Activated CD4-positive, alpha-beta T cell treated with anti-CD3 and anti-CD28 coated beads for 4 hours (primary cell): ENCODE measurements at places on chromosomes 16 and 17.

DNA sequence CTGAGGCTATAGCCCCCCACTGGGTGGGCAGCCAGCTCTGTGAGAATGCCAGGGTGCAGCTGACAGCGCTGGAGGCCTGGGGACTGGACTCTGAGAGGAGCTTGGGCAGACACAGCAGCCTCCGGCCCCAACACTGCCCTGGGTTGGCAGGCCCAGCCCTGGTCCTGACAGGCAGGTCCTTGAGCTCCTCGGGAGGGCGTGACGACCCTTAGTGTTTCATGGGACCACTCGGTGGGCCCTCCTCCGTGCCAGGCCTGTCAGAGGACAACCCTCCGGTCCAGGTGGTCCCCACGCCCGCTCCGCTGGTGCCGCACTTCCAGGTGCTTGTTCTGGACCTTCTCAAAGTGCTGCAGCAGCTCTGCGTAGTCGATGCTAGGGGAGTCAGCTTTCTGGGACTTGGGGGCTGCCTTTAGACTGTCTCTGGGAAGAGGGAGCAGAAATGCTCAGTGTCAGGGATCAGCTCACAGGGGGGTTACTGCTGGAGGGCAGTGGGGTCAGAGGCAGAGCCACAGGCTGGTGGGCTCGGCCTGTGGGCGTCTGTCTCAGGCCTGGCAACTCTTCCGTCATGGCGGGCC is 1.9 kb upstream of the MTSS2 start:
- DNase-seq = no peak

DNA sequence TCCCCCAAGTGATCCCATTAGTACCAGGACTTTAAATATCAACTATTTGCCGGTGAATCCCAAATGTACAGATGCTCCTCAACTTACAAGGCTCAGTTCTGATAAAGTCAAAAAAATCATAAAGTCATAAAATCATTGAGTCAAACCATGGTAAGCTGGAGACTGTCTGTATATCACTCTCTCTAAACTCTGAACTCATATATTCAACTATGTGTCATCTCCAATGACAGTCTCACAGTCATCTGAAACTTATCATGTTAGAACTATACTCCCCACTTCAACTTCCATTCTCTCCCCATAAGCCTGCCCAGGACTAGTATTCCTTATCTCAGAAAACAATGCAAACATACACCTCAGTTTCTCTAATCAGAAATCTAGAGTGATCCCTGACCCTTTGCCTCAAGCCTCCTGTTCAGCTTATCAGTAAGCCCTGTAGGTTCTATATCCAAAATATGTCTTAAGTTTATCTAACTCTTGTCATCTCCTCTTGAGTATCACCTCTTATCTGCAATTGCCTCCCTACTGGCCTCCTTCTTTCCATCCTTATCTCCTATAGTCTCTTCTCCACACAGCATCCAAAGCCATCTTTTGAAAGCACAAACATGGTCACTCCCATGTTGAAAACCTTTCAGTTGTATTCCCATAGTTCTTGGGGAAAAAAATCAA is 55.0 kb downstream of the SSH2 start:
- DNase-seq = no peak

DNA sequence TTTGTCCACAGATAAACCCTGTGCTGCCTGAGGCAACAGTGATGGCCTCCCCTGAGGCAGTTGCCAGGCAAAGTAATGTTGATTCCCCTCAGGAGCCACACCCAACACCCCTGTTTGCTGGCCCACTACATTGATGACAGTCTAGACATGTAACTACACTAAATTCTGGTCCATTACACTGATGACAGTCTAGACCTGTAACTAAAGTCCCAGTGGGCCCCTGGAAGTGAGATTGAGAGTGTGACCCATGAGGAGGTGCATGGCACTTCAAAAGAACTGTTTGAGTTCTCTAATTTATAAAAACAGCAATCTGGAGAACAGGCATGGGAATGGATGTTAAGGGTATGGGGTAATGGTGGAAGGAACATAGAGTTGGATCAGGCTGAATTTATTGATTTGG is 8.9 kb downstream of the CCL4 start:
- DNase-seq = no peak

GRCh38 chr17:33498069-33498468 is 205.0 kb upstream of the ASIC2 start:
- no peak for DNase-seq

DNA sequence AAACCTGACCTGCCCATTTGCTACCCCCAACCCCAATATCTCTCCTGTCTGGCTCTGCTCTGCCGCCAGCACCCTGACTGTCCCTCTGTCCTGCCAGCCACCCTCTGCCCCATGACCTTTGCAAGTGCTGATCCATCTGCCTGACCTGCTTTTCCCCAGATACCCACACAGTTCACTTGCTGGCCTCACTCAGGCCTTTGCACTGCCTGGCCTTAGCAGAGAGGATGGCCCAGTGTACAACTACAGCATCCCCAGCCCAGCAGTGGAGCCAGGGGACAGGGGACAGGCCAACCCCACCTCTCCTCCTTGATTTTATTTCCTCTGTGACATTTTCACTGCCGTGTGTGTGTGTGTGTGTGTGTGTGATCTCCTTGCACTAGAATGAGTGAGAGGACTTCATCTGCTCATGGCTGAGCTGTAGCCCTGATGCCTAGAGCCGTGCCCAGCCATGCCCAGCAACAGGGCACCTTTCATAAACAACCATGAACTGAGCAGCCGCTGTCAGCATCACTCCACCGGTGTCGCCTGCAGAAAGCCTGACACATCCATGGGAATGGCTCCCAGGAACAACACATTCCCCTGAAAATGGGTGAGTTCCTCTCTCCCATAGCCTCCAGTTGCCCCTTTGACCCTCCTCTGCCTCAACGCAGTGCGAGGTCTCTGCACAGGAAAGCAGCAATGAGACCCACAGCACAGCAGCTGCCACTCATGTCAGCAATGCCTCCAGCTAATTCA is 36.0 kb upstream of the RBFOX3 start:
- DNase-seq = no peak

GRCh38 chr16:71767060-71767900 is 41.4 kb downstream of the AP1G1 start:
- DNase-seq = no peak

GRCh38 chr17:2338315-2338657 is 985 bp downstream of the SGSM2 start:
- DNase-seq = no peak

GRCh38 chr17:78922816-78923498 is 2.2 kb downstream of the TIMP2 start:
- no peak for DNase-seq

- DNase-seq = no peak
Observed at GRCh38 chr17:63001689-63002394, 35.8 kb downstream of the TANC2 start.
